Stimulated activated CD4-positive, alpha-beta T cell treated with anti-CD3 and anti-CD28 coated beads, Interleukin-12 subunit alpha, Interleukin-12 subunit beta, amount 100 ng/mL, for 48 hours (primary cell): ENCODE measurements at places on chromosomes 2 and 18.

GRCh38 chr18:42614619-42615293 is 500.7 kb downstream of the RIT2 start:
- DNase-seq, result no peak

GRCh38 chr2:170714381-170715061 is 616 bp upstream of the SP5 start:
- DNase-seq, result no peak

GRCh38 chr2:233448220-233448559 is 93.9 kb downstream of the DGKD start:
- DNase-seq, result no peak

- DNase-seq, result no peak
Observed at GRCh38 chr18:32048507-32049091, 30.0 kb downstream of the RNF125 start.

DNA sequence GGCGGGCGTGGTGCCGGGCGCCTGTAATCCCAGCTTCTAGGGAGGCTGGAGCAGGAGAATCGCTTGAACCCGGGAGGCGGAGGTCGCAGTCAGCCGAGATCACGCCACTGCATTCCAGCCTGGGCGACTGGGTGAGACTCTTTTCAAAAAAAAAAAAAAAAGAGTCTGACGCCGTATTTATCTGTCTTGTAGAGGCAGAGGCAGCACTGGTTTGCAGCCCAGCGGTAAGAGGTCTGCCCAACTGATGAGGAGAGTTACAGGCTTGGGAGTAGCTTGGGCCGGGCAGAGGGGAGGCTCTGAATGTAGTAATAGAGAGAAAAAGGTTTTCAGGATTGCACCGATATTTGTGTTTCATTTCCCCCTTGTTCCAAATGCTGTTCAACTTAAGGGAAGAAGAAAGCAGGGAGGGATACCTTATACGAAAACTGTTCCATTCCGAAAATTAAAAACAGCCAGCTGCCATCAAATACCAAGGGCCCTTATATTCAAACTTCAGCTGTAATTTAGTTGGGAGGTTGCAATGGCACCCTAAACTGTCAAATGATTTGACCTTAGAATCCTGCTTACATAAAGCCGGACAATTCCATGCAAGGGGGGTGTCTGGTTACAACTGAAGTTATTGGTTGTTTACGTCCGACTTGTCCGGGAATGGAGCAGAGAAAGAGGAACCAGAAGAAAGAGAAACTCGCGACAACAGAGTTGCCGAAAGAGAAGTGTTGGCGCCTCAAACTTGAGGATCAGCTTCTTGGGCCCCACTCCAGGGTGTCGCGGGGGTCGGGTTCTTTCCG is 9.2 kb upstream of the SP9 start:
- DNase-seq, result no peak
